Natural killer cell treated with Interleukin-12 subunit alpha and Interleukin-12 subunit beta and Interleukin-15 and Interleukin-18, amount 100 ng/mL, for 72 hours (primary cell): ENCODE measurements at places on chromosomes 5 and 9.

GRCh38 chr5:10310066-10310779, 2.5 kb upstream of the CMBL start:
- no peak for DNase-seq

- DNase-seq = no peak
These were observed 28.9 kb upstream of the KCNN2 start for GRCh38 chr5:114332925-114333324.

- no peak for DNase-seq
These were observed 134.9 kb upstream of the CHD1 start for GRCh38 chr5:99063737-99064136.

DNA sequence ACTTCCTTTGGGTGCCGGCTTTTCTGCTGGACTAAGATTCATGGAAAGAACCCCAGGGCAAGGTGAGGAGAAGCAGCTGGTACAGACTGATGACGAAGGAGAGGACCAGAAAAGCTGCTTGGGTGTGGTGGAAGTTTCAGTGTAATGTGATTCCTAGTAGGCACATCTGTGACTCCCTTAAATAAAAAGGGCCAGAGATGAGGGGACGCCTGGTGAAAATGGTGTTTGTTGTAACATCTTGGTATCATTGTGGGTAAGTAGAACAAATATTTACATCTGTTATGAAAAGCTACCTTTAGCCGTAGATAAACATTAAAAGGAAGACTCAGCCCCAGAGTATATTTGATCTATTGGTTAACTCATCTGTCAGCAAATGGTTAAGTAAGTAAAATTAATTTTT, 33.8 kb downstream of the OTULINL start:
- no peak for DNase-seq

DNA sequence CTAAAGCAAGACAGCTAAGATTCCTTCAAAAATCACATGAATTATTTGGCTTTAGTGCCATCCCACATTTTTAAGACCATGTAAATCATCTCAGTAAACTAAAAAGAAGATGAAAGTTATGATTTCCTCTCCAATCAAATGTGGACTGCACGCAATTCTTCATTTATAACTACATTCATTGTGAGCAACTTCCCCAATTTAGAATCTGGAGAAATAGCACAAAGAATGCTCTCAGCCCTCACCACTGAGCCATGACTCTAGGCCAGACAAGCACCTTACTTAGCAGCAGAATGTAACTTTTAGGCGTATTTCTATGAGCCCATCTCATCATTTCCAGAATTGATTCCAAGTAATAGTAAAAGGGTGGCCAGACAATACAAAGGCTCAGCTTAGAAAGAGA, 616.6 kb downstream of the TLE1 start:
- no peak for DNase-seq

- DNase-seq = no peak
These were observed 410.9 kb upstream of the TRPC7 start for GRCh38 chr5:136776022-136776927.

- DNase-seq = no peak
These were observed 155.4 kb downstream of the FSTL4 start for GRCh38 chr5:133456933-133457402.

GRCh38 chr9:8648271-8648845, 848.8 kb upstream of the DMAC1 start:
- DNase-seq = no peak

DNA sequence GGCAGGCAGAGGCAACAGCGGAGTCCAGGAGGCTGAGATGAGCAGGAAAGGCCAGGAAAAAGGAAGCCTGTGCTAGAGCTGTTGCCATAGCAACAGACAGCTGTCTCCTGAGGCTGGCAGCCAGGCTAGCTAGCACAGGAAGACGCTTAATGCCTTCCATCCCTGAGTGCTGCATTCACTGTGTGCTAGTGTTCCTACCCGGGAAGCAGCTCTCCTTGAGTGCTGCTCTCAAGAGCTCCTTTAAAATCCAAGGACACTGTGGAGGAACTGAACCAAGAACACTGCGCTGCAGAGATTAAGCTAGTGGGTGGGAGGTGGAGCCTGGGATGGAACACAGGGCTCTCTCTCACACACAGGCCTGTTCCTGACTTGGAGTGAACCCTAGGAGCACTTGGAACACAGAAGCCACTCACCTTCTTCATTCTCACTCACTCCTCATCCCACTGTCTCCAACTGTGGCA, 53.5 kb upstream of the IL7R start:
- no peak for DNase-seq
